GM04504 (cell line): ENCODE measurements at places on chromosomes 11 and 22.

DNA sequence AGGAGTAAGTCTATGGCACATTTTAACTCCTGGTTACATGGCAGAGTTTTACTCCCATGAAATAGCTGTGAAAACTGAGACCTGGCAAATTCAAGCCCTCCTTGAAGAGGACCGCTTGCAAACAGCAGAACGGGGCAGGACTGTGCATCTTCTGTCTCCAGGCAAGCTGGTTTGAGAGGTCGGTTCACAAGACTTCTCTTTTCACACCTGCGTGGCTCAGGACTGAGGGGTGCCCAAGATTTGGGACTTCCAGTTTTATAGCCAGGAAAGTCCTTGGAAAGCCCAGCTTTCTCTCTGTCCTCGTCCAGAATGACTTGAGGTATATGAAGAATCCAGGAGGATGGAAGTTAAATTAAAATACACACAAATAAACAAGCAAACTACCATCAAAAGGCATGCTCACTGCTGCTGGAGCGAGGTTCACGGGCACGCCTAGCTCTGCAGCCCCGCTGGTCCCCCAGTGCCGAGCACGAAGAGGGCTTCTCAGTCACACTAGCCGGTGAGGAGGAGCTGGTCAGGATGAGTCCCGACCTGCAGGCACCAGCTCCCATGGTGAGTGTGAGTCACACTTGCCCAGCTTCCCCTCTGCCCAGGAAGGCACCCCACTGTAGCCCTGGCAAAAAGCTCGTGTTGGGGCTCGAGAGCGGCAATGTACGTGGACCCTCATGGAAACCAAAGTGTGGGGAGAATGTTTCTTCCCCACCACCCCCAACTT is 1382.4 kb downstream of the BRD1 start:
- no peak for DNase-seq

DNA sequence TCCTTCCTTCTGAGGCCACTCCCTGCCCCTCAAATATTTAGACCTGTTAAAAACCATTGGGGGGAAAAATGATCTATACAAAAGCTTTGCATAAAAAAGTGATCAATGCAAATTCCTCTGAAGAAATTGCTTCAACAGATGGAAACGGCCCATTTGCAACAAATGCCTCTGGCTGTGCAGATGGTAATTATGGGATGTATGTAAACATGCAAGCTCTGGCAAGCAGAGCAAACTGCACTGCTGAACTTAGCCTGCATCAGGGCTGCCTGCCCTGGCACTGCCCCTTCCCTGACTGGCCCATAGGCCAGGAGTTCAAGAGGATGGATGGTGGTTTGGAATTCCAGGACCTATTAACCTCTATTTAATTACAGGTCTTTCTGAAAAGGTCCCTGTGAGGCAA is 388.7 kb downstream of the MIAT start:
- DNase-seq: no peak

GRCh38 chr22:16717699-16718558 is 107.3 kb downstream of the XKR3 start:
- no peak for DNase-seq

- DNase-seq: no peak
Measured at GRCh38 chr11:71252269-71252769, at the start of gene SHANK2. TSS of gene SHANK2 (minus strand) at chr11:71252577. CDS start at chr11:71147326, 105,251 bp downstream.

GRCh38 chr22:22058633-22059290 is 76.2 kb upstream of the TOP3B start:
- no peak for DNase-seq

GRCh38 chr22:23405366-23405851 is 174.7 kb downstream of the IGLL1 start:
- DNase-seq: no peak

DNA sequence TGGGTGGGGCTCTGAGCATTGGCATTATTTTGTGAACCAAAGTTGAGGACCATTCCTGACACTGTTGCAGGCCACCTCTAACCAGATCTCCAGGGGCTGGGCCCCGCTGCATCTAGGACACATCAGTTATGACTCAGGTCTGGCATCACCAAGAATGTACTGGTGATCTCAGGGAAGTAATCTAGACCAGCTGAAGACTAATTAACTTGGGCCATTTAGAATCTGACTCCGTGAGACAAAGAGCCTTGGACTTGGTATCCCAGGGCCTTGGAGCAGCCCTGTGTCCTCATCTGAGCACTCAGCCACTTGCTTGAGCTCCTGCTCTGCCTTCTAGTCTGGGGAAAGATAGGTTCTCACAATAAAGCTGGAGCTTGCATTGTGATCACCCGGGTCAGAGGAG is 200.6 kb downstream of the KIRREL3 start:
- peak; percentile 78 for DNase-seq

GRCh38 chr11:123976770-123977560 is 616 bp downstream of the OR10S1 start:
- no peak for DNase-seq
